ENCODE measurements at places on chromosomes 6 and 20.

DNA sequence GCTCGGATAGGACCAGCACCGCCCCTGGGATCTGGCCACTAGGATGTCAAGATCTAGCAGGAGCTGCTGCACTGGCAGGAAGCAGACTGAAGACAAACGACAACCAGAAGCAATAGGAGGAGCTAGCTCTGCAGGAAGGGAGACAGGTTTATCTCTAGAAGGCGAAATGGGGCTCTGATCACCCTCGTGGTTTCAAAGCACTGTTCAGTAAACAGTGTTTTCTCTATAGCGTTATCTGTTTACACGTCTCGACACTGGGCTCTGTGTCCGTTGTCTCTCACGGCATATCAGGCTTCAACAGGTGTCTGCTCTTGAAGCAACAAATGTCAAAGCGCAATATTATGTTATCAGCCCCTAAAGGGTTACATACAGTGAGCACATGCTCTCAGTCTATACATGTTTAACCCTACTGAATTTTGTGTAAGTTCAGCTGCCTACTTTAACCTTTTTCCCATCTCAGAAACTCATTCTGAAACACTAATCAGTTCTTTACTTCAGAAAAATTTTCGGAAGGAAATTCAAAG lies 23.8 kb downstream of the TMEM14B start:
- no peak for DNase-seq

GRCh38 chr6:148999501-148999900 lies 252.7 kb downstream of the UST start:
- peak; percentile 78 for DNase-seq

GRCh38 chr6:53811082-53811481 lies 16.3 kb downstream of the LRRC1 start:
- no peak for DNase-seq

DNA sequence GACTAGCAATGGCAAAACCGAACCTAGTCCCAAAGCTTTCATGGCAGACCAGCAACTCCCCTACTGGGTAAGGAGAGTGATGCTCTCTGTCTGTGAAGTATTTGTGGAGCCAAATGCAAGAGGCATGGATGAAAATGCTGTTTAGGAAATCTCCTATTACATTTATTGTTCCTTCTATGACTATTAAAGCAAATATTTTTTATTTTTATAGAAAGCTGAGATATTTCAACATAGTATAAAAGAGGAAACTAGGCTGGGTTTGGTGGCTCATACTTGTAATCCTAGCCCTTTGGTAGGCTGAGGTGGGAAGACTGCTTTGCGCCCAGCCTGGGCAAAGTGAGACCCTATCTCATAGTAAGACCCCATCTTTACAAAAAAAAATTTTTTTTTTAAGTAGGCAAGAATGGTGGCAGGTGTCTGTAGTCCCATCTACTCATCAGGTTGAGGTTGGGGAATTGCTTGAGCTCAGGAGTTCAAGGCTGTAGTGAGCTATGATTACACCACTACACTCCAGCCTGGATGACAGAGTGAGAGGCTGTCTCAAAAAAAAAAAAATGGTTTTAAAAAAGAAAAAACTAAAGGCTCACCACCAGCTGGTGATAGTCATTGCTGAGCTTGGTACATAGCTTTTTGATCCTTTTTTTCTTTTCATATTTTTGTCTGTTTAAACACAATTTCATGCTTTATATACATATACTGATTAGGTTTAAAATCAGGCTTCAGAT lies 11.3 kb downstream of the KDM1B start:
- DNase-seq, result peak; percentile 39

DNA sequence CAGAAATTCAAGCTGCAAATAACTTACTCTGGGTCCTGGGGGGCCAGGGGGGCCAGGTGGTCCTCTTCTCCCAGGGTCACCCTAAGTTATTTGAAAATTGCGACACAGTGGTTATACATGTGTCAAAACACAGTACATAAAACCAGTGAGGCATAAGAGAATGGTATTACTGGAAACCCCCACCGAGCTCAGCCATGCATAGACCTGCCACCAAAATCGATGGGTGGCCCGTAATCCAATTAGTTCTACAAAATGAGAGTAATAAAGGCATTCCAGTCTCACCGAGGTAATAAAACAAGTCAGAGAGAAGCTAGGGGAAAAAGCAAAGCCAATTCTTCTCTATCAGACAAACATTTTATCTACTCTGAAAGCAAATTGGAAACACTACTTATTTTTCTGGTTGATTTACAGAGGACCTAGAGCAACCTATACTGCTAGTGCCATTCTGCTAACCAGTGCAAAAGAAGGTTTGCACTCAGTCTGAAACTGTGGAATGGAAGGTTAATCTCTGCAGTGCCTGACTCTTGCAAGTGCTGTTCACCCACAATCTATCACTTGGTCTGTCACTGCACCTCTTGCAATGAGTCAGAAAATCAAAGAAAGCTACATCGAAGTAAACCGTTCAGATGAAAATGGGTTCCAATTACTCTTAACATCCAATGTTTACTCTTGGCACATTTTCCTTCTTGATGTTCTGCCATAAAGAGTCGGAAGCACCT lies 32.4 kb downstream of the COL9A1 start:
- no peak for DNase-seq

Measured in fibroblast of pulmonary artery (primary cell).